ENCODE measurements at places on chromosomes 4 and X.
A peak's percentile ranks its signal among the peaks of the same experiment; 100 is the strongest.

GRCh38 chrX:147570483-147570882 is 341.2 kb upstream of the FMR1 start:
- DNase-seq = no peak

- no peak for DNase-seq
Measured at GRCh38 chrX:15745179-15745578, 7.1 kb downstream of the CA5B start.

DNA sequence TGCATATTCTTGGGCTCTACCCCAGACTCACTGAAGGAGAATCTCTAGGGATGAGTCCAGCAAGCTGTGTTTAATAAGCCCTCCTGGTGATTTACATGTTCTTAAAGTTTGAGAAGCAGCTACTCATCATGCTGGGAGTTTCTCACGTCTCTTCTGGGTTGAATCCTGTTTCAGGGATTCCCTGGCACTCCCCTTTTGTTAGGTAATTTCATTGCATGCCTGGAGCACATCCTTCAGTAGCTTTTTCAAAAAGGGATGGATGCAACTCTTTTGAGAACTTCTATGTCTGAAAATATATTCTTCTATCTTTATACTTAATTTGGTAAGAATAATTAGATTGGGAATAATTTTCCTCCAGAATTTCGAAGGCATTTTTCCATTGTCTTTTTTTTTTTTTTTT is 4.4 kb downstream of the EVC start:
- no peak for DNase-seq

- no peak for DNase-seq
Measured at GRCh38 chrX:85963736-85964135, 83.6 kb downstream of the CHM start.

DNA sequence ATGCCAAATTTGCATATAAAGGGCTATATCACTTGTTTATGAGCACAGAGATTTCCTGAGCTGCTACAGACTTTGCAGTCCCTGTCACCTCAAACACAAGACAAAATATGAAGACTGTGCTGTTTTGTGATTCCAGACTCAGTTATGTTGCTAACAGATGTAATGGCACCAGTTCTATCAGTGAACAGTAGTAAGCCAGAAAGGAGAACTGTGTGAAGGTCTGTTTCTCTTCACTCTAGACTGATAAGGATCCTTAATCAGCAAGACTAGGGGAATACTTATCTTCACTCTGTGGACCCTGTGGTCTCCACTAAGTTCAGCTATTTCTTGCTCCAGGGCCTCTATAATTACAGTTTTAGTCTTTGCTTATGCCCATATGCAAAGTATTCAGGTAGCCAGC is 82.7 kb downstream of the ANXA5 start:
- DNase-seq = no peak

GRCh38 chrX:13803116-13803515 is 13.8 kb downstream of the GPM6B start:
- no peak for DNase-seq

DNA sequence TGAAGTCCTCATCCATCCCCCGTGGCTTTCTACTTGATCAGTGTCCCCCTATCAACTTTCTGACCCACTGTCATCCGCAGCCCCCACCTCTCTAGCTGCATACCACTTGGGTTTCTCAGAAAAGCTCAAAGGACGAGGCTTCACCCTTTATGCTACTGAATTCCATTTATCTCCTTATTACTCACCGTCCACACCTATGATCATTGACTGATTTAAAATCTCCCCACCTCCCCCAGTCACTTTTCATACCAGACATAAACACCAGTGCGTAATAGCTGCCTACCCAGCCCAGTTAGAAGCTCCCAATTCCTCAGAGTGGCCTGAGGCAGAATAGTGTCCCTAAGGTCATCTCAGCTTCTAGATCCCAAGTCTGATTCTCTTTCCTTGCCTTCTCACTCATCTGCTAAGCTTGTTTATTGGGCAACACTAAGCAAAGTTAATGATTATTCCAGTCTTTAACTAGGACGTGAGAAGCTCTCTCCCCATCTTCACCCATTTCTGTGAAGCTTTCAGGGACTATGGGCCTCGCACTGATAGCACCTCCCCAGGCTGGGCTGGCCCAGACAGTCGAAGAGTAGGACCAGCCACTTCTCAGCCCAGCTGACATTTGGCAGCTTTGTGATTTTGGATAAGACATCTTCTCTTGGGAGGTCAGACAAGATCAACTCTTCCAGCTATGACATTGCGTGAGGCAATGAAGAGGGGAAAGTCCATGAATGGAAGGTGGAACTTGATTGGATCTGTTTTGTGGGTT is 7.2 kb upstream of the DDX60L start:
- DNase-seq = no peak

GRCh38 chrX:69222103-69223090 is 57.1 kb upstream of the PJA1 start:
- peak; percentile 50 for DNase-seq

DNA sequence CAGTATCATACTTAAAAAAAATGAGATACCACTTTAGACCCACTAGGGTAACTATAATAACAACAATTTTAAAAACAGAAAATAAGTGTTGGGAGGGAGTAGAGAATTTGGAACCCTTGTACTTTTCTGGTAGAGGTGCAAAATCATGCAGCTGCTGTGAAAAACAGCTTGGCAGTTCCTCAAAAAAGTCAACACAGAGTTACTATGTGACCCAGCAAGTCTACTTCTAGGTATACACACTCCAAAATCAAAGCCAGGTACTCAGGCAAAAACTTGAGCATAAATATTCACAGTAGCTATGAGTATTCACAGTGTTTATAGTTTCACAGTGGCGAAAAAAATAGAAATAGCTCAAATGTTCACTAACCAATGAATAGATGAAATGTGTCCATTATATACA is 11.6 kb upstream of the LHFPL1 start:
- no peak for DNase-seq

DNA sequence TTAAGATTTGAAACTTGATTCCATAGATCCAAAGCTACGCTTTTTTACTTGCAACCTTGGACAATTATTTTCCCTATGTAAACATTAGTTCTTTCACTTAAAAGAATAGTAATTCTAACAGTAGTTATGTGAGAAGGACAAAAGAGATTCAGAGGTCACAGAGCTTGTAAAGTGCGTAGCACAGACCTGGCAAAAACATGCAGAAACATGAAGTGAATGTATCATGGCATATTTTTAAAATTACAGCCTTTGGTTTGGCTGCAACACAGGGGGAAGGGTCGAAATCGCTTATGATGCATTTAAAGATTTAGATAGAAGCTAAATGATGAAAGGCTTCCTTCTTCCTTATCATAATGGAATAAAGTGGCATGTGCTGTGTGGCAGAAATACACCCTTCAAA is 1068.8 kb downstream of the ARAP2 start:
- DNase-seq = no peak

DNA sequence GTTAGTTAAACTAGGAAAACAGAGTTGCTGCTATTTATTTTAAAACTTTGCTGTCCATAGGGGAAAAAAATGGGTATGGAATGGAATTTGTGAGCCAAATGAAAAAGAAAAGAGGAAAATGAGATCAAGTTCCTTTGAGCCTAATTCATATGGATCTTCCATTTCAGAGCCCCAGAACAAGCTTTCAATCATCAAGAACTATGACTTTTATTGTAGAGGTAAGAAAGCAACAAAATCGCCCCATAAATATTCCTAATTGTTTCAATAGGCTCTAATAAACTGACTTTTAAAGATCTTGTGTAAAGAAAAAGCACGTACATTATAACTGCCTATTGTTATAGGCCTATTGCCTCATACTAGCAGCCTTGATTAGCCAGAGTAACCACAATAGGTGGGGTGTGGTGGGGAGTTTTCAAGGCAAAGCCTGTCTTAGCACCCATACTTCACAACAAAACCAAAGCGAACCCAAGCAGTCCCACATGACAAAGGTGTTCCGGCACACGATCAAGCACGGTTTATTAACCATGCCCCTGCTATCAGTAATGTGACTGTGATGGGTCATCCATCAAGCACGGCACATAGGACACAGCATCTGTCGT is 44.4 kb downstream of the RBM47 start:
- DNase-seq = no peak

DNA sequence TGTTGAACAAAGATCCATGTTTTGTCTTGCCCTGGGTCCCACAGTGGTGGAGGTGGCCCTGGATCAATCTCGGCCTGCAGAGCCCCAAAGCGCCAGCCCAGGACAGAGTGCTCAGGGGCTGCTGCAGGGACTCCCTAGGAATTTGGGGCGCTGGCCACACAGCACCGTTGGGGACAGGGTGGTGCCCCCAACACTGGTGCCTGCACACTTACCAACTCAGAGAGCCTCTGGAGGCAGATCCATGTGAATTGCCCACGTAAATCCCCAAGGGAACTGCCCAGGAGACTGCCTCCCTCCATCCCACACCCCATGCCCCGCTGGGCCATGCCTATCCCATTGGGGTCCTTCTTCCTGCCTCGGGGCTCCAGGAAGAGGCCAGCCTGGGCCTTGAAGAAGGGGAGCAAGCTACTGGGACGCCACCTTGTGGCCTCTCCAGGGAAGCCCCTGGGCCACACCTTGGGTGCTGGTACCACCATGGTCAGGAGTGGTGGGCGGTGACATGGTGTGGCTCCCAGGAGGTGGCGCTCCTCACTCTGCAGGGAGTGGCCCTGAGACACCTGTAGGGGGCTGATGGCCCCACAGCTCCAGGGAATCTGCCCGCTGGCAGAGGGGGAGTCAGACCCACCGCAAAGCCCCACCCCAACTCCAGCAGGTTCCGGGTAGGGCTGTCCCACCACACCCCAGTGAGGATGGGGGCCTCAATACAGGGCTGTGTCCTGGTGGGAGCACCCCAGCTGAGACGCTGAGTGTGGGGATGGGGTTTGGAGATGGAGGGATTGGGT is 22.8 kb downstream of the CFAP99 start:
- peak; percentile 75 for DNase-seq

GRCh38 chr4:153114771-153115321 is 89.4 kb upstream of the TRIM2 start:
- no peak for DNase-seq

DNA sequence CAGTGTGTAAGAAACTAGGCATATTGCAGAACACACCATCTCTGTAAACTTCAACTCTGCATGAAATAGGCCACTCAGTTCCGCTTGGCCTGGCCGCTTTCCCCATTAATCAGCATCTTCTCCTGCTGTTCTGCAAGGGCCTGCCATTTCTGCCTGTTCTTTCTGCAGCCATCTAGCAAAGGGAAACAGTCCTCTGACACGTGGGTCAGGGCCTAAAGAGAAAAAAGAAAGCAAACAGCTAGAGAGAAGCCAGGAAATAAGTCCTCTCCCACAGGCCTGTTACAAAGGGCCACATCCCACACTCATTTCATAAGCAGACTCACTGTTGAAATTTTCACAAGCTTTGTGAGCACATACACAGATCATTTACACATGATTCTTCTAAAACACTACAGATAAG is 130.1 kb downstream of the PDE5A start:
- DNase-seq = no peak

- DNase-seq = no peak
Measured at GRCh38 chr4:15673337-15673736, 8.3 kb upstream of the FAM200B start.

- DNase-seq = no peak
Measured at GRCh38 chr4:159298502-159298901, 195.6 kb downstream of the RAPGEF2 start.

- no peak for DNase-seq
Measured at GRCh38 chr4:11105715-11106114, 323.0 kb downstream of the HS3ST1 start.

DNA sequence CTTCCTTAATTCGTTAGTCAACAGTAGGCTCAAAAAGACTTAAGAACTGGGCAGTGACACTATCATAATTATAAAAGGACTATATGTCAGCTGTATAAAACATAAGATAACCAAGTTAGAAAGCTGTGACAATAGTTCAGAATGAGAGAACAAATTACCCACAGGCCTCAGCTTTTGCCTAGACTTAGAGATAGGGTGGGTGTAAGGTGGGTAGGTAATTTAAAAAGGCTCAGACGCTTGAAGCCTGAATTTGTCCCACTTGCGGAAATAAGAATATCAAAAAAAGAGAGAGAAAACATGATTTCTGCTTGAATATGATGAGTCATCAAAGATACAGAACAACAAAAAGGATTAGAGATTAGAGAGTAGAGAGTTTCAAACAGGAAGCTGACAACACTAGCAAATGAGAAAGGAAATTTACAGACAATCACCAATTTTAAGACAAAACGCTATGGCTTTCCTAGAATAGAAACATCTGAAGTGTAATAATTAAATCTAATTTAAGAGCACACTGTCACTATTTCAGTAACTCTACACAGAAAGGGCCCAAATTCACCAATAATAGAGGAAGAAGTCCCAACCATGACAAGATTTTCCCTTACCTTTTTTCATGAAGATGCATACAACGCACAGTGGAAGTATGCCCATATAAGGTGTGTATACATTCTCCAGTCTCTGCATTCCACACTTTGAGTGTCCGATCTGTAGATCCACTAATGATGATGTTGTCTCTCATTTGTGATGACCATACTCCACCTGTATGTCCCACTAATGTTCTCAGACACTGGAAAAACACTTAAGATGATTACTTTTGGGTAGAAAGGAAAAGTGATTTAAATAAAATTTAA is 208.1 kb downstream of the FBXW7 start:
- DNase-seq = no peak

- DNase-seq = peak; percentile 87
Measured at GRCh38 chr4:123444290-123444731, 47.7 kb downstream of the SPRY1 start.

DNA sequence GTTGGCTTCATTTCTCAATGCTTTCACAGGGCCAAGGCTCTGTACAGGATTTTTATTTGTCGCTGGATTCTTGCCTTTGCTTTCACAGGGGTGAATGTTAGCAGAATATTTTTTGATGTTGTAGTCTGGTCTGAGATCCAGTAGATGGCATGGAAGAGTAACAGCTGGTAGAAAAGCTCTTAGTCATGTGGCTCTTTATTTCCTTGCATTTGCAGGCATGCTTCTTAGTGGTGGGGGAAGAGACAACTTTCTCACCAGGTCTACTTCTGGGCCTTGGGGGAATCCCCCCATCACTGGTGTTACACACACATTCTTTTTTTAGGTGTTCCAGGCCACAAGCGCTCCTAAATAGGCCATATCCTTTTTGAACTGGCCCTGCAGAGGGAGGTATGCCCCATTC is 58.2 kb upstream of the DKK2 start:
- no peak for DNase-seq

DNA sequence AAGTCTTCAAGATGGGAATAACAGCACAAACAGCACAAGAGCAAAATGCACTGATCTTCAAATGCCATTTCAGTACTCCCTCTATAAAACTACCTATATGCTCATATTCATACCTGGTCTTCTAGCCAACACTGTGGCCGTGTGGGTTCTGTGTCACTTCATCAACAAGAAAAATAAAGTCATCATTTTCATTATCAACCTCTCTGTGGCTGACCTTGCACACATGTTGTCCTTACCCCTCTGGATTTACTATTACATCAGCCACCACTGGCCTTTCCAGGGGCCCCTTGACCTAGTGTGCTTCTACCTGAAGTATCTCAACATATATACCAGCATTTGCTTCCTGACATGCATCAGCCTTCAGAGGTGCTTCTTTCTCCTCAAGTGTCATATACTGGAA is 59.6 kb upstream of the GPR174 start:
- DNase-seq = no peak

- no peak for DNase-seq
Measured at GRCh38 chrX:2478546-2479419, 22.0 kb downstream of the DHRSX start.

- no peak for DNase-seq
Measured at GRCh38 chr4:127015667-127016117, 617.1 kb upstream of the INTU start.

Measured in GDM1 (cell line).